ENCODE measurements at places on chromosomes 1 and 21.

GRCh38 chr1:153232553-153232952 lies 15.2 kb downstream of the PRR9 start:
- DNase-seq = no peak

DNA sequence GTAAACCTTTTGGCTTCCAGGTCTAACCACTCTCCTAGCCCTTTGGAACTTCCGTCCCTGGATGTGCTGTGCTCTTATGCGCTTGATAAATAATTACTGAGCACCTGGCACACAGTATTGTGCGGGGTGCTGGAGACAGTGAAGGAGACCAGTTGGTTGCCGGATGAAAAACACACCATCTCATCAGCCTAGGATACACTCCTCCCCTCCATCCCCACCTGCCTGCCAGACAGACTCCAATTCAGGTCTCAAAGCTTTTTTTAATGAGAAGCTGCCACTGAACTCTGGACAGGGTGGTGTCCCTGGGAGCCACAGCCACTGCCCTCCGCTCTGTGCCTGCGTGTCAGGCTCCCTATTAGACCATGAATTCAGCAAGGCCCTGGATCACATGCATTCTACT lies 9.2 kb downstream of the GNB1 start:
- DNase-seq = no peak

GRCh38 chr1:159867664-159868026 lies 5.2 kb upstream of the VSIG8 start:
- DNase-seq = no peak

- DNase-seq = no peak
These were observed 26.1 kb downstream of the PRKACB start for GRCh38 chr1:84170171-84170570.

DNA sequence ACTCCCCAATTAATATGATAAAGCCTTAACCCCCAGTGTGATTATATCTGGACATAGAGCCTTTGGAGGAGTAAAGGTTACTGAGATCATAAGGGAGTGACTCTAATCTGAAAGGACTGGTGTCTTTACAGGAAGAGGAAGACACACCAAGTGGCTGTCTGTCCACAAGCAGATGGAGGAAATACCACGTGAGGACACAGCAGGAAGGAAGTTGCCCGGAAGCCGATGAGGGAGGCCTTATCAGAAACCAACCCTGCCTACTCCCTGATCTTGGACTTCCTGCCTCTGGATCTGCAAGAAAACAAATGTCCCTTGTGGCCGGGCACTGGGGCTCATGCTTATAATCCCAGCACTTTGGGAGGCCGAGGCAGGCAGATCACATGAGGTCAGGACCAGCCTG lies 110.3 kb upstream of the CHRM3 start:
- no peak for DNase-seq

GRCh38 chr1:228174482-228175315 lies 9.1 kb downstream of the IBA57 start:
- peak; percentile 49 for DNase-seq

DNA sequence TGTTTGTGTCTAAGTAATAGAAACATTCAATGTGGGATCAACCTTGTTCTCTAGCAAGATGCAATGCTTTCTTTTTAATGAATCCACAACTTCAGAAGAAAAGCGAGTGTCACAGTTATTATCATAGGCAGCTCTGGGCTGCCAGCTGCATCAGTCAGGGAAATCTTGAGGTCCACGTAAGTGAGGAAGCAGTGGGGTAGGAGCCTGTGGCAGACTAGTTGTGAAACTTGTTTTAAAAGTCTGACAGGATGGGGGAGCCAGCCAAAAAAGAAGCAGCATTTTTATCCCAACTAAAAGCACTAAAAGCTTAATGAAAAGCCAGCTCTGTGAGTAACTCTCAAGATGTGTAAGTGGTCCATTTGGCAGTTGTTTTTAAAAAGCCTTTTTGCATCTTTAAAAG lies 113.1 kb downstream of the ZNF326 start:
- DNase-seq = no peak

- DNase-seq = peak; percentile 63
These were observed 28.6 kb upstream of the IFNGR2 start for GRCh38 chr21:33374450-33375096.

DNA sequence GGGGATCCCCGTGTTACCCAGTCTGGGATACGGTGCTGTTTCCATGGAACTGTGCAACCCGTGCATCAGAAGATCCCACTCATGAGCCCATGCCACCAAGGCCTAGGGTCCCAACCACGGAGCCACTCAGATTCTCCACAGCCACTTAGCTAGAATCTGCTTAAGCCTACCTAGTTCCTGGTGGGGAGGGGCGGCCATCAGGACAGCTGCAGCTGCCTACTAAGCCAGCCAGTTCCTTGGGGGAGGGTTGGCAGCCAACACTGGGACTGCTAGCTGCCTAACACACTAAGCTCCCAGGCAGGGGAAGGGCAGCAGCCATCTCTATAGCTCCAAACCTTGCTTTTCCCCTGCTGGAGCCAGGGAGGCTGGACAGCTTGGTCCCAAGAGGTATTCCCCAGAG lies 549.2 kb upstream of the BRINP3 start:
- no peak for DNase-seq

- no peak for DNase-seq
These were observed 37.5 kb upstream of the HOOK1 start for GRCh38 chr1:59776960-59777852.

GRCh38 chr1:219161371-219161770 lies 12.3 kb upstream of the LYPLAL1 start:
- no peak for DNase-seq

- no peak for DNase-seq
These were observed 19.7 kb downstream of the STUM start for GRCh38 chr1:226568077-226568831.

DNA sequence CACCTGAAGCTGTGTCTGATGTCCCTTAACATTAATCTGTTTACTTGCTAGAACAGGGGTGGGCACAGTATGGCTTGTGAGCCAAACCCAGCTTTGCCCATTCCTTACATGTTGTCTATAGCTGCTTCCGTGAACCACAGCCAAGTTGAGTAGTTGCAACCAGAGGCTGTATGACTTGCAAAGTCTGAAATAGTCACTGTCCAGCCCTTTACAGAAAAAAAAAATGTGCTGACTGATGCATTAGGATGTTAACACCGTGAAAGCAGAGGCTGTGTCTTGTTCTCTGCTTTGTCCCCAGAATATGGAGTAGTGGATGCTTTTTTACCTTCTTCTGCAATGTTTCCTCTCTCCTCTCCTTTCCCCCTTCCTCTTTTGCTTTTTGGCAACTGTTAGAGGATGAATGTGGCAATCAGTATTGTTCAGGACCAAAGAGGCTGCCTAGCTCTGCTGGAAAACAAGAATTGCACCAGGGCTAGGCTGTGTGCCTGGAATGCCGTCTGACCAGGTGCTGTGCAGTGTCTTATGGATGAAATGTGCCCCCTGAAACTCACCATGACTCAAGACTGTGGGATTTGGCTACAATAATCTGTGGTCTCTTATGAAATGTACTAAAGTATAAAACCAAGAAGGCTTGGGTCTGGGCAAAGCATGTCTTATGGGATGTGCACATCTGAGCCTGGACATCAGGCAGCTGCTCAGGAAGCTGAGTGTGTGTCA lies 79.6 kb upstream of the GCLM start:
- DNase-seq = no peak

GRCh38 chr1:147833231-147833860 lies 69.2 kb upstream of the GJA8 start:
- DNase-seq = no peak

DNA sequence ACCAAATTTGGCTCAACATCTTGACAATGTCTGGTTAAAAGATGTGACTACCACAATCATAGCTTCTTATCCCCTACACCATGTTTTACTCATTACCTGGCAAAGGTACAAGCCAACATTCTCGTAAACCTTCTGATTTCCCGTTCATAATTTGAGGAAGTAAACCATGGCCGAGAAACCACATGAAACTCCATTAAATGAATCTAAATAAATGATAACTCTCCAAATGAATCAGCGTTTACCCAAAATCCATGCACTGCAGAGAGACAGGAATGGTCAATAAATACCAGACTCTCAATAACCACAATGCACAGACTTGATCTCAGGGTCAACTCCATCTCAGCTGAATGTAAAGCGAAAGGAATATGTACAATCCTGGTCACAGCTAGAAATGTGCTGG lies 125.2 kb downstream of the TYW3 start:
- DNase-seq = no peak

DNA sequence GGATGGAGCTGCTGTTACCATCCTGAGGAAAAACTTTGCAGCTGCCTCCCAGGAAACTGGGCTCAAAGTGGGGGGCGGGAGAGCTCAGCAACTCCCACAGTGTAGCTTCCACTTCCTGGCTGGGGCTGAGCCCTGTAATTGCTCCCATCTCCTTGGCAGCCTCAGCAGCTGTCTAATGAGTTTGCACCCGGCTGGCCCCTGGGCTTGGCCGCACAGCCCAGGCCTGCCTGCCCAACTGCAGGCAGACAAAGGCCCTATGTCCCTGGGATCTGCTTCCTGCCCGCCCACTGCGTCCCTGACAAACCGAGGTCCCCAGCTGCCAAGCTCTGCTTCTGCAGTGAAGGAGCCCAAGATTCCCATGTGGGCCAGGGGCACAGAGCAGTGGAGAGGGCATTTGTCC lies 30.1 kb downstream of the EDN2 start:
- DNase-seq = no peak

DNA sequence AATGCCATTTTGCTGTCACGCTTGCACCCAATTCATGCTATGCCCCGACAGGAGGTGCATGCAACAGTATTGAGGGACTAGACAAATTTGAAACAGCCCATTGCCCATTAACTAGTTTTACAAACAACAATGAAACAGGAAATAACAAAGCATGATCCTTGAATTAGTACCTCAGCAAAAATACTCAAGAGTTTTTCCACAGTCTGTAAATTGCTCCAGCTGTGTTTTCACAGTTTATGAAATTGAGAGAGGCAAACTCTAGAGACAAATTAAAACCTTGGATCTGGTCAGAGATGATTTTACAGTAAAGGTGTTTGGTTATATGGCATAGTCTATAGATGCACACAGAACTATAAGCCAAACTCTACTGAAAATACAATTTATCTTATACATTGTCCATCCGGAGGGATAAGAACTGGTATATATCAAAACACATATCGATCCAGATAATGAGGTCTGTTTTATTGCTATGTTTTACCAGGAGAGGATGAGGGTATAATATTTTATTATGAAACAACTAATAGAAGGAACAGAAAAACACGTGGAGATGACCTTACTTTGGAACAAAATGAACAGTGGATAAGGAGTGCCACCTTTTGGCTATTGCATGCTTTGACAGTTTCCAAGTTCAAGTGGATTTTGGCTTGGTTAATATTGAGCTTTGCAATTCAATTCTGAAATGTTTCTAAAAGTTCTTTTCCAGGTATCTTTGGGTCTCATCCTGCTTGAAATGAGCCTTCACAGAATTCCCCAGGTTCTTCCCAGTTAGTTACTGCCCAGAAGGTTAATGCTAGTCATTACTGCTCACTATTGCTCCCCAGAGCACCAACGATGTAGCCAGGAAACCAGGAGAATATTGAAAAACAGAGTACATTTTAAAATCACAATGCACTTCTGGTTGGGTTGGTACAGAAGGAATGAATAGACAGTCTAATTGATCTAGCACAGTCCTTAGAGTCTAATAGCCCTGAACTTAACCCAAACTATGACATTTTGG lies 45.7 kb downstream of the ZC3H11B start:
- DNase-seq = no peak

DNA sequence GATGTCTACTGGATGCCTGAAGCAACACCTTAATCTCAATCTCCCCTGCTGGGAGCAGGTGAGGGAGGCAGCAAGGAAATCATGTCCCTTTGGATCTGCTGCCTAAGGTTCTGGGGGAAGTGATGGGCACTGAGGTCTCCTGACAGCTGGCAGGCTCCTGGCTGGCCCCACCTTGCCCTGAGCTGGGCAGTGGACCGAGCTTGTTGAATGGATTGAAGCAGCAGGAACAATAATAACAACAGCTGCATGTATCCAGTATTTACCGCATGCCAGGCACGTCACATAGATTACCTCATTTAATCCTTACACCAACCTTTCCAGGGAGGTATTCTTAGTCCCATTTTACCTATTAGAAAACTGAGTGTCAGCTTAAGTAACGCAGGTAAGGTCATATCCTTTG lies 133.9 kb downstream of the PLXNA2 start:
- DNase-seq = no peak

GRCh38 chr1:162381383-162381782 lies at the start of gene C1orf226:
Gene C1orf226, plus strand, starts transcription at chr1:162381728. Its CDS starts 174 bp downstream, at chr1:162381902.
- DNase-seq = no peak

- DNase-seq = peak; percentile 85
These were observed 604.7 kb downstream of the PTPRC start for GRCh38 chr1:199243423-199244061.

DNA sequence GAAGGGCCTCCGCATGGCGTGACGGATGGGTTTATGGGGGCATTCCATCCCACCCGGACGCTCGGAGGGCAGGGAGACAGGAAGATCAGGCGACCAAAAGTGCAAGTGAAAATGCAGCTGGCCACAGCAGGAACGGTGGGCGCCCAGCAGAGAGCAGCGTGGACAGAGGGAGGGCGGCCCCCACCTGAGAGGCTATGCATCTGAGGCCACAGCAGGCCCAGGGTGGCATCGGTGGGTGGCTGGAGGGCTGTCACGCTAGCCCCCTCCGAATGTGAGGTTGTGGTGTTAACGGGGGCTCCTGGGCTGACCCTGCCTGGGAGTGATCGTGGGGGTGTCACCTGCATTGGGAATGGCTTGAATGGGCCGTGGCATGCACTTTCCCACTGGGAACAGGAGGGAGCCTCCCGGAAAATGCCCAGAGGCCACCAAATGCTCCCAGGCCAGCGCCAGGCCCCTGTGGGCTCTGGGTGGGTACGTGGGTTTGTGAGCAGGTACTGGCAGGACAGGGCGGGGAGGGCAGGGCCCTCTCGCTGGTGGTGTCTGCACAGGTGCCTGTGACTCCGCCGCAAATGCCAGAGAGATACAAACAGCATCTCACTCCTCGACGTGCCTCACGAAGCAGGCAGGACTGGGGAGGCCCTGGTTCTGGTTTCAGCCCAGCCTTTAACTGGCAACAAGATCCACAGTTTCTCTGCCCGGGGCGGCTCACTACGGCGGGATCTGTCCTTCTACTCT lies 172.8 kb downstream of the PRDM16 start:
- DNase-seq = no peak

DNA sequence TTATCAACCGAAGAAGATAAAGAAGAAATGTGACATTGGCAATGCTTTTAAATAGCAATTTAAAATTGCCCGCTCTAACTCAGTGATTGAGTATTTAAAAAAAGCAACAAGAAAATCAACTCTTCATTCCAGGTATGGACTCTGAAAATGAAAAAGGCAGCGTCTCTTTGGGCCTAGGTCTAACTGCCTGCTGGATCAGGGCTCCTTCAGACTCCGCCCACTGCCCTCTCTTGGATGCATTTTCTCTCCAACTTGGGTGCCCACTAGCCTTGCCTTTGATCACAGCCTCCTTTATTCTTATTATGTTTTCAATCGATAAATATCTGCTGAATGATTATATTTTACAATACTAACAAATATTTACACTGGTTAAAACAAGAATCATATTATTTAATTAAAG lies 268.9 kb downstream of the MRPL39 start:
- no peak for DNase-seq

DNA sequence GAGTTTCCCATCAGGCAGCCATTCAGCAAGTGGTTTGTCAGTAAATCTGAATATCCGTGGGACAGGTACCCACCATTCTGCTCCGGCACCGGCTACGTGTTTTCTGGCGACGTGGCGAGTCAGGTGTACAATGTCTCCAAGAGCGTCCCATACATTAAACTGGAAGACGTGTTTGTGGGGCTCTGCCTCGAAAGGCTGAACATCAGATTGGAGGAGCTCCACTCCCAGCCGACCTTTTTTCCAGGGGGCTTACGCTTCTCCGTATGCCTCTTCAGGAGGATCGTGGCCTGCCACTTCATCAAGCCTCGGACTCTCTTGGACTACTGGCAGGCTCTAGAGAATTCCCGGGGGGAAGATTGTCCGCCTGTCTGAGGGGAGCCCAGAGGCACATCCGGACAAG lies 48.4 kb downstream of the B3GALT5 start:
- no peak for DNase-seq

Data from activated T-cell treated with anti-CD3 and anti-CD28 coated beads, Interleukin-2, amount 50 U/mL, for 48 hours (primary cell).